ENCODE measurements at places on chromosomes 1 and 21.

DNA sequence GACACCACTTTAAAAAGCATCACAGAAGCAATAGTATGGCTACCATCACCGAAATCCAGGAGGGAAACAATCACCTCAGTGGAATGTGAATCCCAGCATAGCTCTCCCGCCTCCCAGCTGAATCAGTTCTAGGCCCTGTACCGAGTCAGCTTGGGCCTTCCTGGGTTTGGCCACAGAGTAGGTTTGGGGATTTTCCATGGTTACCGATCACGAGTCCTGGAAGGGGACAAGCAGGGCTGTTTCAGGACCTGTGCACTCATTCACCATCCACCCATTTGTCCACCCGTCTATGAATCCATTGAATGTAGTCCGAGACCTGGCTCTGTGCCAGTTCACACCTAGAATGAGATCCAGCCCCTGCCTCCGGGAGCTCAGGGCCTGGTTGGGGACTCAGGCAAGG, 94.2 kb downstream of the ARHGEF10L start:
- peak; percentile 51 for DNase-seq

DNA sequence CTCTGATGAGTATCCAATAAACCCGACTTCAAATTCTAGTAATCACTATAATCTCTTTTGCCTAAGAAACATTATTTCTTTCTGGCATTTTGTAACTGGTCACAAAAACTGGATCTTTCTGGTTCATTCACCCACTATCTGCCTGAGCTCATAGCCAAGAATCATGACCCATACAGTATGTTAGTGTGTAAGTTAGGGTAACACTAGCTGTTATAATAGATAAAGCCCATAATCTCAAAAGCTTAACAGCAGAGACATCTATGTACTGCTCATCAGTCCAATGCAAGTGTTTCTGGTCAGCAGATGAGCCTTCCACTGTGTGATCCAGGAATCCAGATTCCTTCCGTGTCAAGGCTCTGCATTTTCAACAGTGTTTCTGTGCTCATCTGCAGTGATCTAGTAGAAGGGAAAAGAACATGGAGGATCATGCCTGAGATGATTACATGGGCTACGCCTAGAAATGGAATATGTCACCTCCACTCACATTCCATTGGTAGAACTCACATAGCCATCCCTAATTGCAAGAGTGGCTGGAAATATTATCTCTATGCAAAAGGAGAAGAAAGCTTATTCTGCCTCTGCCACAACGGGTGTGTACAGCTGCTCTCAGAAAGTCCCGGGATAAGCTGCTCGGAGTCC, 27.7 kb downstream of the RRAGC start:
- no peak for DNase-seq

DNA sequence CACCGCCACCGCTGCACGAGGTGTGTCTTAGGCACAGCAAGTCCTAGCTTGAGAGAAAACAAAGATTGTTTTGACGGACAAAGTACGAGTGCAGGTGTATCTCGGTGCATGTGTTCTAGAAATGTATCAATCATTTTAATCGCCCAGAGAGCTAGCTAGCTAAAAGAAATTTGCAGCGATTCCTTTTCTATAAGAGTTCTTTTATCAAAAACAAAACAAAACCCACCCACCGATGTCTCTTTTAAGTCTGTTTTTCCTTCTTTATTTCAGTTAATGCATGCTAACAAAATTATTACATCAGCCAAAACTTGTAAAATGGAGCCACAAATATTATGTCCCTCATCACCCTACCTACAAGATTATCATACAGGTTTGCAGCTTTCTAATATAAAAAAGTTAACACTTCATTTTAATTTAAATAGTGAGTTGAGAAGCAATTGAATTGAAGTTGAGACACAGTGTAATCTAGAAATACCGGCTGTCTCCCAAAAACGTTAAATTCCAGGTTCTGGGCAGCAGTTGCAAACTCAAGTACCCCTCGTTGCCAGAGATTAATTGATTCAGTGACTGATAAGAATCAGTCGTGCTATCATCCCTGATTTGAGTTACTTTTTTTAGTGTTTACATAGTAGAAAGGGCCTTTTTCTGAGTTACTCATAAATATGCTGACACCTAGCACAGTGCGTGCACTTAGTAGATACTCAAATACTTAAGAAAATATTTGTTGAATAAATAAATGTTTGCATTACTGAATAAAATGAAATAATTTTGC, 1.5 kb upstream of the SYDE2 start:
- no peak for DNase-seq

GRCh38 chr1:107523061-107523460, 382.2 kb downstream of the NTNG1 start:
- no peak for DNase-seq

GRCh38 chr1:35447278-35447677, 109.9 kb downstream of the KIAA0319L start:
- DNase-seq: no peak

- DNase-seq: no peak
Observed at GRCh38 chr1:76865696-76866286, 1.5 kb upstream of the ST6GALNAC5 start.

GRCh38 chr1:26367441-26367840, 5.1 kb downstream of the ZNF683 start:
- DNase-seq: no peak

DNA sequence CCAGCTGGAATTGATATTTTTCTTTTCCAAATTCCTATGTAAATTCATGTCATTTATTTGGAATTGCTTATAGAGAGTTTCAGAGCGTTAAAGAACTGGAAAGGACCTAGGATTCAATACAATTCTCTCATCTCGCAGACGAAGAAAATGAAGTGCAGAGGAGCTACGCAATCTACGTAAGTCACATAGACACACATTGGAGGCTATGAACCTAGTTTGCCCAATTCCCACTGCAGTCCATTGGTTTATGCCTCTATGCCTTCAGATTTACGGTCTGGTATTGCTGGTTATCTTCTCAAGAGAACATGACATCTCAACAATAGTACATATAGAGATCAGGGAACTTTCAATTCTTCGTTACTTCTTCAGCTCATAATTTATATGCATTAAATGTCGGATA, 971 bp upstream of the RNF2 start:
- DNase-seq: no peak

GRCh38 chr1:79204779-79205479, 198.4 kb upstream of the ADGRL4 start:
- no peak for DNase-seq

- DNase-seq: no peak
Observed at GRCh38 chr1:204152310-204153044, 633 bp upstream of the ETNK2 start.

GRCh38 chr1:165855010-165855838, 27.8 kb downstream of the UCK2 start:
- DNase-seq: no peak

GRCh38 chr1:232635778-232636356, 5.9 kb upstream of the SIPA1L2 start:
- peak; percentile 58 for DNase-seq

DNA sequence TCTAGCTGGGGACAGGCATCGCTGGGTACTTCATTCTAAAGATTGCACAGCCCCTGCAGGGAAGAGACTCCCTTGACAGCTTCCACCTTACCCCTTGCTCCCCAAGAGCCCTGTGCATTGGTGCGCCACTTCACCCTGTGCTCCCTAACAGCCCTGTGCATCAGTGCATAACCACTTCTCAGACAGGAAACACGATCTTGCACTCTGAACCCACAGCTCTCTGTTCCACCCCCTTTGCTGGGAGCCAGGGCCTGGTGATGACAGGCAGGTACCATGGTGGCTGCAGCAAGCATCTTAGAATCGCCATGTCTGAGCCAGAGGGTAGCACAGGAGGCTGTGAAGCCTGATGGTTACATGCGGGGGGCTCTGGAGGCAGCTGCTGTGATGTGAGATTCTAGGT, 5.0 kb downstream of the ALPL start:
- DNase-seq: peak; percentile 18

DNA sequence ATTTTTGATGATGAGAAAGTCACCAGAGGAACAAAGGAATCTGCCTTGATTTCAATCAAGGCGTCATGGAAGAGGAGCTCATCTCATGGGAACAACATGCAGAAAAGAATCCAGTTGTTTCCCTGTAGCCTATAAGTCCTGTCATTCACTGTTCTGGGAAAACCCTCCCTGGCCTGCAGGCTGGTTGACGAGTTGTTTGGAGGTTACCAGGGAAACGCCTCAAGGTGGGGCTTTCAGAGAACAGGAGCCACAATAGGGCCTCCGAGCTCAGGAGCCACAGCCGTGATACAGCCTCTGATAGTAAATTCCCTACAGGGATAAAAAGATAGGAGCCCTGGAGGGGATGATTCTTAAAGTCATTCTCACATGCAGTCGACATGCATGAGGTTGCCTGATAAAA, 135.2 kb downstream of the PSMG1 start:
- no peak for DNase-seq

DNA sequence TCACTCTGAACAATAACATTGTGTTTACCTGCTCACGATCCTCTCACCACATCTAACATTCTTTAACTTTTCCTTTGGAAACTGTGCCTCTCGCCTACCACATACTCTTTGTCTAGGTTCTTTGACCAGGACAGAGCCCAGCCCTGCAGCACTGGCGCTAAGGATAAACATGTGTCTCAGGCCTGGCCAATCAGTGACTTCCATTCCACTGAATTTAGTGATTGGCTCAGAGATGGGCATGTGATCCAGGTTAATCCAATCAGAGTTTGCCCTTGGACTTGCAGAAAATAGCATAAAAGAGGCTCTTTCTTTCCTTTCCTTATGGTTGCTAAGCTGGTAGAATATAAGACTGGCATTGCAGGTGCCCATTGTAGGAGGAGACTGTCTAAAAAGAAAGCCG, 605.7 kb downstream of the MATN1 start:
- DNase-seq: no peak

DNA sequence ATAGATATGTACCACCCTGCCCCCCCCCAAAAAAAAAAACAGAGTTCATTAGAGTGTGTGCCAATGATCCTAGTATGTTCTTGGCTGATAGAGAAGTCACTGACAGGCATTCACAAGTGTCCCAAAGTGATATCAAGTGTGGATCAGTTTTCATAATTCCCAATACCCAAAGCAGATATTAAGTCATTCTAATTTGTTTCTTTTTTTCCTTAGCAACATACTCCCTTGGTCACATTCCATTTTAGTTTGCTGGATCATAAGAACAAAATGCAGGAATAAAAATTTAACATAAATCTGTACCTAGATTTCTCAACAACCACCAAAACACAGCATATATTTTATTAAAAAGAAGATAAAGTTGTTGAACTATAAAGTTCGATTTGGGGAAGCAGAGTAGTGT, 129.8 kb upstream of the PALMD start:
- no peak for DNase-seq

- DNase-seq: peak; percentile 39
Observed at GRCh38 chr1:233183226-233184020, 112.1 kb downstream of the PCNX2 start.

GRCh38 chr1:202163281-202164270, 3.2 kb upstream of the PTPN7 start:
- no peak for DNase-seq

DNA sequence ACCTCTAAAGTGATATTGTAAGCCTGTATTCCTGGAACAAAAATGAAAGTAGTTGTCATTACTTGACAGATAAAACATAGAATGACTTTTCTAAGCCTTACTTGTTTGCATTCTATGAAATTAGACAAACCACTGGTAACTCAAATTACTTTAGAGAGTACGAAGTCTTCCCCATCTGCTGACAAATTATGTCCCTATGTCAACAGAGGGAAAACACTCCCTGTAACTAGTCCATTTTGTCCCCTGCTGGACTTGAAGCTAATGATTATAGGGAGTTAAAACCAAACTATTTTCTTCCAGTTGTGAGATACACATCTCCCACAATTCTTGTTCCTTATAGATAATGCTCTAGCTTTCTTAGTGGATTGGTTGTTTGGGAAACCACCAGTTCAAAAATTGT, 39.6 kb downstream of the GREM2 start:
- no peak for DNase-seq

GRCh38 chr1:150955280-150955679, 19.4 kb downstream of the CERS2 start:
- DNase-seq: no peak

DNA sequence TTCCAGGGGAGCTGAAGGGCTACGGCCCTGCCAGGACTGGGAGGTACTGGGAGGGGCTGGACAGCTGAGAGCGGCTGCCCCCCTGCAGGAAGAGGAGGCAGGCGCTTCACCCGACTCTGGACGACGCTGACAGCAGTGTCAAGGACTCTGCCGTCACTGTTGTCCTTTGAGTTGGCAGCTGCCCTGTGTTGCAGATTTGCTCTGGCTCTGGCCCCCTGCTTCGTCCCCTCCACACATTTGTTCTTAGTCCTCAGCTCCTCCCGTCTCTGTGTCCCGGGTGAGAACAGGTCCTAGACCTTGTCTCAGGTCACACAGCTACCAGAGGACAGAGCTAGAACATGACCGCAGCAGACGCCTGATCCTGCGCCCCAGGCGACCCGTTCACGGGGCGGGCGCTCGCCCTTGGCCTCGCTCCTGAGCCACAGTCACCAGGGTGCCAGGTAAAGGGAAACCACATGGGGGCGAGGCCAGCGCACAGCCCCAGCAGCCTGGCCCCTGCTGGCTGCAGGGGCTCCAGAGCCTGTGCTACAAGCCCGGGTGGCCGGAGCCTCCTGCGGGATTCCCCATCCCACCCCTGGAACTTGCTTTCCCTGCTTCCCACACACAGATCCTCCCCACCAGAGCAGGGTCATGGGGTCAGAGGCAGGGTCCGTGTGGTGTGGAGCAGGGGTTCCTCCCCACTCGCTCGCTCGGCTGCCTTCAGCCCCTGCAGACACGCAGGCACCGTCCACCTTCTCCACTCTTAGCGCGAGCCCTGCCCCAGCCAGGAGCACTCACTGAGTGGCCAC, 10.7 kb upstream of the NPHP4 start:
- no peak for DNase-seq

DNA sequence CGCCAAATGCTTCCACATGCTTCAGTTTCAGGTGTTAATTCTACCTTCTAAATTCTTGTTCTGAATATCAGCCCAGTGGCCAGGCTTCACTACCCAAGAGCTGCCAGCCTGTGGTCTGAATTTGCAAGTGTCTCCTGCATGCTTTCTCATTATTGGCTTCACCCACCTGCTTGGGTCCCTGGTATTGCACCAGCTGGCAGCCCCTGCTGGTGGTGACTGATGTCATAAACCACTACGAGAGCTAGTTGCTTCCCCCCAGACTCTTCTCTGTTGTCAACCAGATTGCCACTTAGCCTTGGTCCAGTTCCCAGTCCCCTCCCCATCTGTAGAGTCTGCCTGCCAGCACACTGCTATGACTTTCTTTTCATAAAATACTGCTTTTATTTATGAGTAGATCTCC, 197.7 kb upstream of the DUSP10 start:
- no peak for DNase-seq

- no peak for DNase-seq
Observed at GRCh38 chr1:157958263-157958662, 35.2 kb upstream of the KIRREL1 start.

GRCh38 chr1:150548632-150549495, at the start of gene ADAMTSL4:
ADAMTSL4 (plus strand) TSS chr1:150549408; CDS start chr1:150552289, 2,881 bp downstream.
- peak; percentile 83 for DNase-seq

- DNase-seq: no peak
Observed at GRCh38 chr1:9061252-9061960, 8.0 kb downstream of the SLC2A5 start.

GRCh38 chr1:210259561-210259960, 27.0 kb downstream of the SERTAD4 start:
- no peak for DNase-seq
